Left lung (tissue), 14 donors: ENCODE measurements at places on chromosomes 1 and 21. TPM values are rescaled to one million over a fixed set of nuclear protein-coding genes. Genes with fewer than 3 reads are reported as not detected.

Gene OR2T35
- total RNA-seq, result not detected

Gene CD1B
- total RNA-seq, result 0.41 TPM

DNA sequence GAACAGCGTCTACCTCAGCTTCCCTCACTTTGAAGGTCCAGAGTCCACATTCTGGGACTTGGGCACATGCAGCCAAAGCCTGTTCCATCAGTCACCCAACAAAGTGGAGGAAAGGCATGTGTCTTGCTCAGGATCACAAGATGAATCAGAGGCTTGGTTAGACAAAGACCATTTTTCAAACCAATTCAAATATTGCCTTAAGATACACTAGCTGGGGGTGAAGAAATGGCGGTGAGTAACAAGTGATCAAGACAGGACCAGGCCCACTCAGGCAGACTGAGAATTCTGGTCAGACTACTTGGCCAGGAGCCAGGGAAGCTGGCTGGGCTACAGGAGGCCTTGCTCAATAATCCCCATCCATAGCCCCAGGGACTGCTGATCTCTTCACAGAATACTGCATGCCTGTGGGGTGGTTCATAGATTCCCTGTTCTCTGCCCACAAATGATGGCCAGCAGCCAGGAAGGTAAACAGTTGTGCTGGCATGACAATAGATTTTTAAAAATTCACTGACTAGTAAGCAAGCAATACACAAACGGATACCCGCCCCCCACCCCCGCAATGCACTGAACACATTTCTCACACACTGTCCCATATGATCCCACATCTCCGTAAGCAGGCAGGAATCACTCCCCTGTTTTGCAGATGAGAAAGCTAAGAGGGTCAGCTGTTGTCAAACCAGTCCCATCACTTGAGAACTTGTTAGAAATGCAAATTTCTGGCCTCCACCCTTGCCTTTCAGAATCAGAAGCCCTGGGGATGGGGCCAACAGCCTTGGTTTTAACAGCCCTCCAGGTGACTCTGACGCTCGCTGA lies 27.2 kb downstream of the ERI3 start:
- DNase-seq, result peak; percentile 8

DNA sequence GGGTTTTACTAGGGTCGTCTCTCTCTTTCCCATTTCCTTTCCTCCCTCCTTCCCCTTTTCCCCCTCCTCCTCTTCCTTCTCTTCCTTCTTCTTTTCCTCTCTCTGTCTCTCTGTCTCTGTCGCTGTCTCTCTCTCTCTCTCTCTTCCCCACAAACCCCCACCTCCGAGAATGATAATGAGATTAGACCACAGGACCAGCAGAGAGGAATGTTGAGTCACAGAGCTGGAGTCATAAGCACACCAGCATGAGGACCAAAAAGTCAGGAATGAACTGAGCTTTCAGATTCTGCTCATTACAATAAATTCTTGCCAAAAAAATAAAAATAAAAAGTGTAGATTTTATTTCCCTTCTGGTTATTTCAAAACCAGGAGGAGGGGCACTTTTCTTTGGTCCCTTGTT lies 377.4 kb downstream of the LTN1 start:
- no peak for DNase-seq

Gene ARHGAP30
- total RNA-seq, result 18.8 TPM

GRCh38 chr1:116690849-116691406 lies 23.4 kb upstream of the IGSF3 start:
- DNase-seq, result no peak

DNA sequence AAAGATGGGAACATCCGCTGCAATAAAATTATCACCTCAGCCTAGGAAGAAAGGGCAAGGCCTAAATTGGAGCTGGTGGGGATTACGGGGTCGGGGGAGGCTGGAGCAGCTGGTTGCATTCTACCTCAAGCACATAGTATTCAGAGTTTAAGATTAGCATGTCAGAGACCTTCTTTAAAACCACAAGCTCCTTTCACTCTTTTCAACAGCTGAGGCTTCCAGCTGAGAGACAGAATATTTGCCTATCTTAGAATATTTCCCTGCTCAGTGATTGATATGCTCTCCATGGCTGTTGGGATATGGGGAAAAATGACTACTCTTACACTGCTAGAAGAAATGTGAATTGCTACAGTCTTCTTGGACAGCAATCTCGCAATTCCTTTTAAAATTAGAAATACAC lies 248.6 kb downstream of the TBX15 start:
- DNase-seq, result no peak

GRCh38 chr1:47439017-47439818 lies 1.4 kb downstream of the FOXD2 start:
- no peak for DNase-seq

Gene MTARC1
- 33.5 TPM for total RNA-seq

DNA sequence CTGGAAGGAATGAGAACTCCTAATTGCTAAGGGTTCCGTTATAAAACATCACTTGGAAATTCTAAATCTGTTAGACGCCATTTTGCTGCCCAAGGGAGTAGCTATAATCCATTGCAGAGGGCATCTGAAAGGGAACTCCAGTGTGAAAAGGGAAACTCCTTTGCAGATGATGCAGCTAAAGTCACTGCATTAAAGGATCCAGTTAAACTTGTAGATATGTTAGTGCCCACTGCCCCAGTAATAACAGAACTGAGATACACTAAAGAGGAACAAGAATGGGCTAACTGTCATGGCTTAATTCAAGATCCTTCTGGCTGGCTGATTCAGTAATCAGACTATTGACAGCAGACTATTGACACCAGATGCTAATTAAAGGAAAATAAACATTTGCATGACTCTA lies 81.8 kb upstream of the KIAA0040 start:
- DNase-seq, result no peak

Gene SH2D1B
- total RNA-seq, result 0.68 TPM

Gene GUCA2A
- total RNA-seq, result not detected

DNA sequence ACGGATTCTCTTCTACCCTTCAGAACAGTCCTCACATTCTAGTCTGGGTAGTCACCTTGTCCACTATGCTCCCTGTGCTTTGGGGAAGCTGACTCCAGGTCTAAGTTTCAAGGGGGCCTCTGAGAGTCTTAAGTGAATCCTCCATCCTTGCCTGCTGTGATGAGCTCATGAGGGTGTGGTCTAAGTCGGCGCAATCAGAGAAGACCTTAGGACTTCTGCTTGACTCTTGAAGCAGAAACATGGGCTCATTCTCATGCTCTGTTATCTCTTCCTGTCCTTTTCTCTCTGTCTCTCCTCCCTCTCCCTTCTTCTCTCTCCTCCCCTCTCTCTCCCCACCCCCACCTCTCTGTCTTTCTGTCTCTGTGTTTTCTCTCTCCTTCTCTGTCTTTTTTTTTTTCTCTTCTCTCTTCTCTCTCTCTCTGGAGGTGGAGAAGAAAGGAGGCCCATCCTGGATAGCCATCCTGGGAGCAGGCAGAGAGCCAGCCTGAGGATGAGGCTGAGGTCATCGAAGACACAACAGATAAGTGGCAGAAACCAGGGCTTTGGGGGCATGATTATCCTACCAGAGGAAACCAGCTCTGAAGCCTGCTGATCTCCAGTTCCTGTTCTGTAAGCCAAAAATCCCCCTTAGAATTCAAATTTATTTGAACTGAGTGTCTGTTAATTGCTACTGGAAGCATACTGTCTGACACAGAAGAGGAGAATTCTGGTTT lies 245.6 kb downstream of the SIPA1L2 start:
- no peak for DNase-seq

DNA sequence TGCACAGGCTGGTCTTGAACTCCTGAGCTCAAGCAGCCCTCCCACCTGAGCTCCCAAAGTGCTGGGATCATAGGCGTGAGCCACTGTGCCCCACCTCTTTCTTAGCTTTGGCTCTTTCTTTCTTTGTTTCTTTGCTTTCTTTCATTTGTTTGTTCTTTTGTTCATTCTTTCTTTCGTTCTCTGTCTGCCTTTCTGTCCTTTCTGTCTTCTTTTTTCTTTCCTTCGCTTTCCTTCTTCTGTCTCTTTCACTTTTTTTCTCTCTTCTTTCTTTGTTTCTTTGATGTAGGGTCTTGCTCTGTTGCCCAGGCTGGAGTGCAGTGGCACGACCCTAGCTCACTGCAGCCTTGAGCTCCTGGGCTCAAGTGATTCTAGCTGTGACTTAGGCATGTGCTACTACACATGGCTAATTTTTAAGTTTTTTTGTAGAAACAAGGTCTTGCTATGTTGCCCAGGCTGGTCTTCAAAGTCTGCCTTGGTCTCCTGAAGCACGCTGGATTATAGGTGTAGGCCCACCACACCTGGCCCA lies 18.9 kb downstream of the SOX13 start:
- no peak for DNase-seq

GRCh38 chr21:38965910-38966504 lies 160.3 kb downstream of the ETS2 start:
- DNase-seq, result peak; percentile 67

- no peak for DNase-seq
These were observed 54.8 kb downstream of the NPHP4 start for GRCh38 chr1:5937373-5937857.

GRCh38 chr1:63640633-63641567 lies 47.7 kb downstream of the PGM1 start:
- peak; percentile 34 for DNase-seq

- DNase-seq, result no peak
These were observed 298.5 kb upstream of the PROX1 start for GRCh38 chr1:213689260-213689659.

GRCh38 chr1:56578138-56578962 lies 1.0 kb downstream of the PLPP3 start:
- peak; percentile 57 for DNase-seq
